NCI-H524 treated with DMSO at 0.1 percent for 48 hours (cell line): ENCODE measurements at places on chromosomes 12 and 14.
A peak's percentile ranks its signal among the peaks of the same experiment; 100 is the strongest.

DNA sequence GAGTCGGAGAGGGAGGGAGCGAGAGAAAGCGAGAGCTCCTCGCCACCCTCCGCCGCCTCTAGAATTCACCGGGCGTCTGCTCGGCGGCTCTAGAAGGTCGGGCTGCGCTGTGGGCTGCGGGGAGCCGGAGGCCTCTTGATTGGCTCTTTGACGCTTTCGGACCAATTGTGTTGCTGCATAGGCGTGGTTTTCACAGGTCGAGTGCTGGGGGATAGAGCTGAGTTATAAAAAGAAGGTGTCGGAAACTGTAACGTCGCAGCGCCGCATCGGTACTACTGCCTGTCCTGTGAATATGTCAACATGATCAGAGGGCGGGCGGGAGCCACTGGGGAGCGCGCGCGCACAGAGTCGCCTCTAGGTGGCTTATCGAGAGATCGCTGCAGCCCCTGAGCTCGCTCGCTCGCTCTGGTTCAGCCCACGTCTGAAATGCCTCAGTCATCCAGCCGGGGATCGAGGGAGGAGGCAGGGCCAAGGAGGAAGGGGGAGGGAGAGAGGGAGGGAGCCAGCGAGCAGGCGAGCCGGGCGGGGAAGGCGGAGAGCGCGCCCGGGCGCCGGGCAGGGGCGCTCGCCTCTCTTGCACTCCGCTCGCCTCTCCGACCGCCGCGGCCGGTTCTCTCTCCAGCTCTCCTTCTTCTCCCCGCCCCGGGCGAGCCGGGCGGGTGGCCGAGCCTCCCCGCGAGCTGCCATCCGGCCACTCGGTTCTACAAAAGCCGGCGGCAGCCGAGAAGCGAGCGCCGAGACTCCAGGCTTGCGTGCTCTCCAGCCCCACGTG, at the start of gene TBX3:
TBX3 (minus strand) TSS at position 78 of the 772 bp plus-strand sequence. CDS start 975 bp downstream, outside the sequence.
- peak; percentile 39 for DNase-seq

DNA sequence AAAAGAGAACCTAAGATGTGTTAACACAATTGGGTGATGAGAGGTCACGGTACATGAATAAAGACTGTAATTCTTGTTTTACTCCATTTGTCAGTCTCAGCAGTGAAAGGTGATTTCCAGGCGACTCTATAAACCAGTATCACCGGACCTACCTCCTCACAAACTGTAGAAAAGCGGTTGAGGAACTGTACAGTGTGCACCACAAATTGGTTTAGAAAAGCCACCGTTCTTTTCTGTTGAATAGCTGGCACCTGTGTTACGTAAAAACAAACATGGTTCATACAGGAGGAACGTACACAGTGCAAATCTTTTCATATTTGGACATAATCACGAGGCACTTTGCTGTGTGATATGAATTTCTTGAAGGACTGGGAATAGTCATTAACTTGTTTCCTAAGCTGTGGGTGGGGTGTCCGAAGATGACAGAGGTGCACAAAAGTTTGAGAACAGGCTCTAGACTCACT, 663 bp downstream of the WASHC3 start:
- DNase-seq: no peak

DNA sequence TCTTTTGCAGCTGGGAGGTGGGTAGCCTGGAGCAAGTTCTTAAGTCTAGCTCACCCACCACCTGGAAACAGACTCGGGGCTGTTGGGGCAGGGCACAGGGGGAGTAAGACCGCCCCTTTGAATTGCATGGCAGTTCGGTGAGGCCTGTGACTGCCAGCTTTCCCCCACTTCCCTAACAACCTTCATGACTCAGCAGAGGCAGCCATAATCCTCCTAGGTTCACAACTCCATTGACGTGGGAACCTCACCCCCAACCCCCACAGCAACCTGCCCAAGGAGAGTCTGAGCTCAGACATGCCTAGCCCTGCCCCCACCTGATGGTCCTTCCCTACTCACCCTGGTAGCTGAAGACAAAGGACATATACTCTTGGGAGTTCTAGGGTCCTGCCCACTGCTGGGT, 87.4 kb downstream of the NELL2 start:
- no peak for DNase-seq

DNA sequence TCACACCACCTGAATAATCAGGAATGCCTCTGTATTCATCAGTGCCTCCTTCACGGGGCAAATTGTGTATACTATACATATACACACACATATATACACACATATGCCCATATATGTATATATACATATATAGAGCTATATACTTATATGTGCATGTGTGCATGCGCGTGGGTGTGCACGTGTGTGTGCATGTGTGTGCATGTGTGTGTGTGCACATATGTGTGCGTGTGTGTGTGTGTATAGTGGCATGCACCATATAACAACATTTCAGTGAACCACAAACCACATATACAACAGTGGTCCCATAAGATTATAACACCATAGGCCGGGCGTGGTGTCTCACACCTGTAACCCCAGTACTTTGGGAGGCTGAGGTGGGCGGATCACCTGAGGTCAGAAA, 35.7 kb downstream of the CFL2 start:
- DNase-seq: no peak

DNA sequence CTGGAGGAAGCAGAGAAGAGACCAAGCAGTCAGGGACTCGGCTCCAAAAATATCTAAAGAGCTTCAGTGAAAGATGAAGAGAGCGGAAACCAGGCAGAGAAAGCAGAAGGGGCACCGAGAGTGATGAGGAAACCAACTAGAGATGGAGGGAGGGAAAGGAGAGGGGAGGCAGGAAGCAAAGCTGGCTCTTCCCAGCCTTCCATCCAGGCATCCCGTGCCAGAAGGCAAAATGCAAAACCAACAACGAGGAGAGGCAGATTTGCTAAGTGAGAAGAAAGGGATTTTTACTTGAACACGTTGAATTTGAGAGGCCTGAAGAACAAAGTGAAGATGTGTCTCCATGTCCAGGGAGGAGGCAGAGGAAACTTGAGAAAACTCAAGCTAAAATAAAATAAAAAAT, 90.1 kb downstream of the NUAK1 start:
- DNase-seq: no peak

- DNase-seq: no peak
These were observed 22.2 kb upstream of the EDDM3A start for GRCh38 chr14:20723488-20723887.

GRCh38 chr12:30257618-30258017, 438.1 kb downstream of the IPO8 start:
- no peak for DNase-seq

DNA sequence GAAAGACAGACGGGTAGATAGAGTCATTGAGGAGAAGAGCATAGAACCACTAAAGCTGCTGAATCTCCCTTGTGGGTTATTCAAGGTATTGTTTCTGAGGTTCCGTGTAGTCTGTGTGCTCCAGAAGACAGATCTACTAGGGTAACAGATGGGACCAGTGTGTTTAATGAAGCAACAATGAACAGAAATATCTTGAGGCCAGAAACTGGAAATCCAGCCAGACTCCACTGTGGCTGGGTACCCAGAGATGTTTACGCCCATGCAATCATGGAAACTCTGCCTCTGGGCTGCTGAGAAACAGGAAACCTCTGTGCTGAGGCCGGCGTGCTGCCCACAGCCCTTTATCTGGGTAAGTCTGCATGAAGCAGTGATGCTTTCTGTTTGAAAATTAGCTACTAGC, 8.3 kb downstream of the PROX2 start:
- no peak for DNase-seq

GRCh38 chr12:96365604-96366380, 34.4 kb downstream of the CDK17 start:
- DNase-seq: no peak

GRCh38 chr12:130143136-130143535, 19.1 kb upstream of the FZD10 start:
- no peak for DNase-seq

DNA sequence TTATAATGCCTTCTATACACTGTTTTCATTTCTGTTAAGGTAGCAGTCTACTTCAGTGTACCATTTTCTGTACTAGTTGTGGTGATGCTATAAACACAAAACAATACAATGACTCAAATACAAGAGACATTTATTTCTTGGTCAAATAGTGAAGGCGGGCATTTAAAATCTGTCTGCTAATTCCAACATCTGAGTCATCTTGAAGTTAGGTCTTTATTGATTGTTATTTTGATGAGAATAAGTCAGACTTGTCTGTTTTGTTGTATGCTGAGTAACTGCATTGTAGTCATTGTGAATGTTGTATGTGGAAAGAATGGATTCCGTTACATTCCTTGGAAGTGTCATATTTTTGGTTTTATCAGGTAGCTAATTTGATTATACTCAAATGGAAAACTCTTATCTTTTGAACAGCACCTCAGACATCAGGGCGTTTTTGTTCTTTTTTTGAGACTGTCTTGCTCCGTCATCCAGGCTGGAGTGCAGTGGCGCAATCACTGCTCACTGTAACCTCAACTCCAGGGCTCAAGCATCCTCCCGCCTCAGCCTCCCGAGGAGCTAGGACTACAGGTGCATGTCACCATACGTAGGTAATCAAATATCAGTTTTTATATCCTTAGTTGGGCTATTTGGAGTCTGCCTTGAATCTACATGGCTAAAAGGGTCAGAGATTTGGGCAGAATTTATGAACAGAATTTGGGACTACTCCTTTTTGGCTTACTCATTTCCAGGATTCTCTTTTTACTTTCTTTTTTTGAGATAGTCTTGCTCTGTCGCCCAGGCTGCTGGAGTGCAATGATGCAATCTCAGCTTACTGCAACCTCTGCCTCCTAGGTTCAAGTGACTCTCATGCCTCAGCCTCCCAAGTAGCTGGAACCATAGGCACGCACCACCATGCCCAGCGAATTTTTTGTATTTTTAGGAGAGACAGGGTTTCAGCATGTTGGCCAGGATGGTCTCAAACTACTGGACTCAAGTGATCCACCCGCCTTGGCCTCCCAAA, 56.8 kb downstream of the PAPLN start:
- DNase-seq: no peak

DNA sequence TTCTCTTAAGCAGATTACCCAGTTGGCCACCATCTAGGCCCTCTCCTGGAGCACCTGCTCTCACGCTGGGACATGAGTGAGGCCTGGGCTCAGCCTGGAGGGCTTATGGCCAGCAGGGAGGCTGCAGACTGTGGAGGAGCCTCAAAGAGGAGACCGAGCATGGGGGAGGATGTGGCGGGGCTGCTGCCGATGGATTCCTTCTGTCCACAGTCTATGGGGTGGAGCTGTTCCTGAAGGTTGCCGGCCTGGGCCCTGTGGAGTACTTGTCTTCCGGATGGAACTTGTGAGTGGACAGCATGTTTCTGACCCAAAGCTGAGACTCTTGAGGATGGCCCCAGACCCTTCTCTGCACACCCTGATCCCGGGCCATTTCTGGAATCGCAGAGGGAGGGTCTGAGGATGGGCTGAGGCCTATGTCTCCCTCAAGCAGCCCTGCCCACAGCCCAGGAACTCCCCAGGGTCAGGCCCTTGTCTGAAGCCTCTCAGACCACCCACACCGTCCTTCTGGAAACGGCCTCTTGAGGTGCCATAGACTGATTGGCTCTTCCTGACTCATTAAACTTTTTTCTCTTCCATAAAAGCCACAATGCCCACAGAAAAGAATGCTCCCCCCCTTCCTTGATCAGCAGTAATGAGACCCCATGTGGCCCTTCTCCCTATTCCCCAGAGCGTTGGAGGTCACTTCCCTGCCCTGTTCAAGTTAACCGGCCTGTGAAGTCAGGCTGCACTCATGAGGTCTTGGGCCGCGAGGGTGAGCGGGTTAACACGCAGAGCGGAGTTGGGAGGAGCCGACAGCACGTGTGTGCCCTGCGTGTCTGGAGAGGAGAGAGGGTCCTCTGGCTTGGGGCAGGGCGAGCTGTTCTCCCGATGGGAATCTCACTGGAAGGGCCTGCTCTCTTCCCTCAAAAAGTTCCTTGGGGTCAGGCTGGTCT, 49.0 kb downstream of the SLC8B1 start:
- no peak for DNase-seq

- no peak for DNase-seq
These were observed 98.2 kb upstream of the GSC start for GRCh38 chr14:94867946-94868771.

- no peak for DNase-seq
These were observed 1434.3 kb upstream of the FLRT2 start for GRCh38 chr14:84095681-84096080.

GRCh38 chr12:85138833-85139232, 102.7 kb downstream of the LRRIQ1 start:
- no peak for DNase-seq

- DNase-seq: no peak
These were observed 138.7 kb upstream of the MED13L start for GRCh38 chr12:116416166-116416565.

- no peak for DNase-seq
These were observed 6.6 kb downstream of the FERMT2 start for GRCh38 chr14:52944254-52944653.

DNA sequence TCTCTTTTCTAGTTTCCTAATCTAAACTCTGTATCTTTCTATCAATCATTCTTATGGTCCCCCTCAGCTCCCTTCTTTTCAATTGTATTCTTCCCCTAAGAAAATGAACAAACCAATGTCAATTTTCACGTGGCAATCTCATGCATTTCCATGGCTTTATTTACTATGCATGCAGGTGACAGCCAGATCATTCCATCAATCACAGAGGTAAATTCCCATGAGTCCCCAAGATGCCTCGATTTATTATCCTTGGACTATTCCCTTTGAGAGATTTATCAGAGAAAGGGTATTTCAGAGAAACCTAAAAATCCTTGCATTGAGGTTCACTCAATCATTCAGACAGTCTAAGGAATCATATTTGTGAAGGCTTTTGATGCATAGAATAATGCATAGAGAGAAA, 301.2 kb downstream of the DIO2 start:
- no peak for DNase-seq

- DNase-seq: no peak
These were observed 1.0 kb downstream of the INSM2 start for GRCh38 chr14:35534873-35535482.
